ENCODE measurements at places on chromosomes 4 and X.

GRCh38 chr4:34629451-34629850, 1614.9 kb downstream of the ARAP2 start:
- no peak for DNase-seq

DNA sequence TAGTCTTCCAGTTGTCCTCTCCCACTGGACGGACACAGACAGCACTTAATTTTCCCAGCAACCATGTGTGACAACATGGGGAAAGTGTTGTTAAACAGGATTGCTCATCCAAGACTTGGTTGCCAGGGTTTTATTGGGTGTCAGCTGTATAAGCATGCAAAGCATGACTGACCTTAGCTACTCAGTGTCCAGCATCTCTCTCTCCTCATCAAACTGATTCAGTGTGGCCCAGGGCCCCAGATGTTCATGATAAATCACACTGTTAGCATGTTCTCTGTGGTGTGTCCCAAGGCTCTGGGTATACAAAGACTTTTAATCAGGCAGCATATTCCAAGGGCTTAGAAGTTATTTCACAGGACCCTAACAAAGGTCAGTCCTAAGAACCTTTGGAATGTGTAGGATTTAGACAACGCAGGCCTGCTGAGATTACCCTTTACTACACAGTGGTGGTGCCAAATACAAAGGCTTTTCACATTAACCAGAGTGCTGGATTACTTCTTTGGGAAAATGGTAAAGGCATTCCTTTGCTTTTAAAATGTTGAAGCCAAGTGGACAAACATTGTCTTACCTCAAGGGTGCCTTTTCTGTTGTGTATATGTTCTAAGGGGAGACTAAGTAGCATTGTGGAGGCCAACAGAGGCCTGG, 213.3 kb downstream of the GLUD2 start:
- DNase-seq: no peak

DNA sequence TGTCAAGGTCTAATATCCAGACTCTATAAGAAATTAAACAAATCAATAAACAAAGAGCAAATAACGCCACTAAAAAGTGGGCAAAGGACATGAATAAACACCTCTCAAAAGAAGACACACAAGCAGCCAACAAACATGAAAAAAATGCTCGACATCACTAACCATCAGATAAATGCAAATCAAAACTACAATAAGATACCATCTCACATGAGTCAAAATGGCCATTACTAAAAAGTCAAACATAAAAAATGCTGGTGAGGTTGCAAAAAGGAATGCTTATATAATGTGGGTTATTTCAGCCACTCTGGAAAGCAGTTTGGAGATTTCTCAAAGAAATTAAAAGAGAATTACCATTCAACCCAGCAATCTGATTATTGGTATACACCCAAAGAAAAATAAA, 481.1 kb downstream of the STPG2 start:
- DNase-seq: no peak

DNA sequence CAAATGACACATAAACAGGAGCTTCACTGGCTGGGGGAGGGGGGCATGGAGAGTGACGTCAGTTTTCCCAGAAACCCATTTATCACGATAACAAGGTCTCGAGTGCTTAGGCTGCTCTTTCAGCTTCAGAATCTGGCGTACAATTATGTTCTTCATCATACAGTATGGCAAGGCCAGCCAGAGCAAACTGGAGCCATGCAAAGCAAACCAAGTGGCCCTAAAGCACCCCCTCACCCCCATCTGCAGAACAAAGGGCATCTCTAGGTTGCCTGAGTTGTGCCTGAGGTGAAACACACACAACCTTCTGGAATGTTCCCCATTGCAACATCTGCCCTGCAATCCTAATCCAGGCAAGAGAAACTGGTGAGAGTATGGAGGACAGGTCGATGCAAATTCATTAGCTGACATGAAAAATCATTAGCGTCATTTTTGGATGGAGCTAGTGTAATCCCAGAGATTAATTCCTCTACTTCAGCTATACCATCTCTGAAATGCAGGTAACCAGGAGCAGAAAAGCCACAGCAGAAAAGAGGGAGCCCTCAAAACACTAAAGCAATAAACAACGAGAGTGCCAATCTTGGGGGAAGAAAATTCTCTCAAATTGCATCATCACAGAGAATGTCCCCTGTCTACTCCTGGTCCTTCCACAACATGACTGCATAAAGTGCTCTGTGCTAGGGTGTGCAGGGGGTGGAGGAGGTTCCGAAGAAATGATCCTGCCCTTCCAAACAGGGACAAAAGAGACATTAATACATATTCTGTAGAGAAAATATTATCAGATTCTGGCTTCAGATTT, 1.8 kb downstream of the SEPTIN6 start:
- DNase-seq: peak; percentile 20

DNA sequence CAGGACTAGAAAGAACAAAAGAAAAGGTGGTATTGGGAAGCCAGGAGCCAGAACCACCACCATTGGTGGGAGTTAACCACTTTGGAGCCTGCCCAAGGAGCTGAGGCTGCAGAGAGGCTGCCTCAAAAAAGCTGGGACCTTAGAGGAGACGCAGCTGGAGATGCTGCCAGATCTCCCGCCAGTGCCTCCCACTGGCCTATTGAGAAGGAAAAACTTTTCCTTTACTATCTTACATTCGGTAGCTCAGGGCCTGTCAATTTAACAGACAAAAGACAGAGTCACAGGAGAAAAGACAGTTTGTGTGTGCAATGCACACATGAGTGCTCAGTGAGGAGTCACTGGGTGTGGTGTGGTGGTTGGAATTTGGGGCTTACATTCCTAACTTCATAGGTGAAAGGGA, 52.4 kb upstream of the HPSE start:
- DNase-seq: no peak

DNA sequence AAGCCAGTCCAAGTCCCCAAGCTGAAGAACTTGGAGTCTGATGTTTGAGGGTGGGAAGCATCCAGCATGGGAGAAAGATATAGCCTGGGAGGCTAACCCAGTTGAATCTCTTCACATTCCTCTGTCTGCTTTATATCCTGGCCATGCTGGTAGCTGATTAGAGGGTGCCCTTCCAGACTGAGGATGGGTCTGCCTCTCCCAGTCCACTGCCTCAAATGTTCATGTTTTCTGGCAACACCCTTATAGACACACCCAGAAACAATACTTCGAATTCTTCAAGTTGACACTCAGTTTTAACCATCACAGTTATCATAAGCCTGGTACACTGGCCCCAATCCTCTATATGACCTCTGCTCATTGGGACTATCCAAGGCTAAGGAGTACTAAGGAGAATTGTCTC, 124.1 kb upstream of the WDR1 start:
- no peak for DNase-seq

GRCh38 chr4:150982557-150983233, 32.4 kb downstream of the LRBA start:
- no peak for DNase-seq

DNA sequence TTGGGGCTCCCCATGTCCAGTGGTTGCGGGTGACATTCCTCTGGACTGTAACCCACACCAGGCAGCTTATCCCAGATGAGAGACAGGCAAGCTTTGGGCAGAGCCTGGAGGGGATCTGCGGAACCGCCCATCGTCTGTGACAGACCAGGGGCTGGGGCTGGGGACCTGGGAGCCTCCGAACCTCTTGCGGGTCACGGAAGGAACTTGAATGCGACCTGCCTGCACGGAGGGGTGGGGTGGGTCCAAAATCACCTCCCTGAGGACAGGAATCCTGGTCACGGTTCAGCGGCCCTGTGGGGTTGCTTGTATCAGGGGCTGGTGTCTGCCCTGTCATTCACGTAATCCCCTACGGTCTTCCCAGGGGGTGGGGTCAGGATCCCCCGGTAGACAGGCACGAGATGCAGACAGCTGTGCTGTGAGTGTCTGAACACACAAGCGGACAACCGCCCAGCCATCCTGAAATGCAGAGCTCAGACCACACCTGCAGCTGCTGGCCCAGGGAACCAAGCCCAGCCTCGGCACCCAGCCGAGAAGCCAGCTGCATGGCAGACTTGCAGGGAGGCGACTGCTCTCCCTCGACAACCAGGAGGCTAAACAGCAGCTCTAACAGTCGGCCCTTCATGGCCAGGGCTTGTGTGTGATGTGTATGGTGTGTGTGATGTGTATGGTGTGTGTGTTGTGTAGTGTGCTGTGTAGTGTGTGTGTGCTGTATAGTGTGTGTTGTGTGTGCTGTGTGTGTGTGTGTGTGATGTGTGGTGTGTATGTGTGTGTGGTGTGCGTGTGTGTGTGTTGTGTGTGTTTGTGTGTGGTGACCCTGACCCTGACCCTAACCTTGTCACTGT, 105.9 kb upstream of the ADRA2C start:
- no peak for DNase-seq

GRCh38 chrX:21955403-21956189, 15.1 kb downstream of the SMS start:
- DNase-seq: no peak

- DNase-seq: peak; percentile 52
These were observed 43.5 kb upstream of the SERTM2 start for GRCh38 chrX:111467896-111468295.

GRCh38 chrX:49850028-49850427, 20.9 kb downstream of the PAGE4 start:
- no peak for DNase-seq

DNA sequence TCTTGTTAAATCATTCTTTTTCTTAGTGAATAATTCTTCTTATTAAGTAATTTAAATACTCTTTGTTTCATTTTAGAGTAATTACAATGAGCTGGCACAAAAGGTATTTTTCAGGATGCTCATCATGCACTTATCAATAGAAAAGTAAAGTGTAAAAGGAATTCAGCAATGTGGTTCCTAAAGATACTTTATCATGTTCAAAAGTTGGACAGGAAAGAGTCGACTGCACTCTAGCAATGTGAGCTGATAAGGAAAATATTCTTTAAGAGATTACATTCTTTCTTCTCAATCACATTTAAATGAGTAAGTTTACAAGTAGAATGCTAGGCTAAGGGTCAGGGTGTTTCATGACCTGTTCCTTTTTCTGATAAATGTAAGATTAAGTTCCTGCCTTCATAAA, 609.5 kb upstream of the FAM241A start:
- DNase-seq: no peak

DNA sequence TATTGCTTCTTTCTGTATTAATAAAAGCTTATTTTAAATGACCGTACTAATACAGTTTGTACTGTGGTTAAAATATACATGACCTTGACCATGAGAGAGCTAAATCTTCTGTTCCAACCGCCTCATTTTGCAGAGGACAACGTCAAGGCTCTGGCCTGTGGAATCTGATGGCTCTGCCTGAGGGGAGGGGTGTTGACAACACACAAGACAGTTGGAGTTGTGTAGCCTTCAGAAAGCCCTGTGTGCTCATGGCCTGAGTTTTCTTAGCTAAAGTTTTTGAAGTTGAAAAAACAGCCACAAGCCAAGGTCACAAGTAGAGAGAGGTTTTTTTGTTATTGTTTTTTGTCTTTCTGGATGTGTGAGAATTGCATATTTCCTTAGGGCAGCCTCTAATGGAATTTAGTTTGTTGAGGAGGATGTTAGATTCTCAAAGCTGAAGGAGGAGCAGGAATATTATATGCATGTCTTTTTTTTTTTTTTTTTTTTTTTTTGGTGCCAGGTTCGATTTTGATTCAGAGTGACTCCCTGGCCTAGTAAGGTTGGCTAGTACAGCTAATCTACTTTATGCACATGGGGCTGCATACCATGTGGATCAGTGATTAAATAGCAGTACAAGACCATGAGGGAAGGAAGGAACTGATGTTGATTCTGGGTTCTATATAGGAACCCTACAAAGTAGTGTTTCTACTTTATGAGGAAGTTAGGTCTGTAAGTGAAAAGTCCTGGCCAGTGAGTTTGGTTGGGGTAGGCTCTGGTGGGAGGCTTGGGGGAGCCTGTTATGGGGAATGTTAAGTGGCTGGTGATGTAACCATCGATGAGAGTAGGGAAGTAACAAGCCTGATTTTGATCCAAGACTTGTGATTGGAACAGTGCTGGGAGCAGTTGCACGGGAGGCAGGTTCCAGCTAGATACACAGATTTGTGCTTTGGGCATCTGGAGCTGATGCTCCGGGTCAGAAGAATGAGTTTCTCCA, 20.3 kb downstream of the SMS start:
- no peak for DNase-seq

- DNase-seq: no peak
These were observed 56.2 kb upstream of the TMEM33 start for GRCh38 chr4:41878991-41879491.

DNA sequence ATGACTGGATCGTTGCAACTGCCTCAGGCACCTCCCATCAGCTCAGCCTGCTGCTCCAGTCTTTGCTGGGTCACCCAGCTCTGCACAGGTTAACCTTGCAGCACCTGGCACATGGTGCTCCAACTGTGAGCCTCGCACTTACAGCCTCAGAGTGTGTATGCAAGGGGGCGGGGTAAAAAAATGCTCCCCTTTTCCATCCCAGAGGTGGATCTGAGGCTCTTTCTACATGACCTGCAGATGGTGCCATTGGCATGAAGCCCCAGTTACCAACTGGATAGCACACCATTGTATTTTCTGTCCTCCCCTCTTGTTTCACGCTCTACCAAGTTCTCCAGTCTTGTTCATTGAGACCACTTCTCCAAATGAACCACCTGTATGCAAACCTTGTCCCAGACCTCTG, 46.2 kb upstream of the TRPC3 start:
- no peak for DNase-seq

DNA sequence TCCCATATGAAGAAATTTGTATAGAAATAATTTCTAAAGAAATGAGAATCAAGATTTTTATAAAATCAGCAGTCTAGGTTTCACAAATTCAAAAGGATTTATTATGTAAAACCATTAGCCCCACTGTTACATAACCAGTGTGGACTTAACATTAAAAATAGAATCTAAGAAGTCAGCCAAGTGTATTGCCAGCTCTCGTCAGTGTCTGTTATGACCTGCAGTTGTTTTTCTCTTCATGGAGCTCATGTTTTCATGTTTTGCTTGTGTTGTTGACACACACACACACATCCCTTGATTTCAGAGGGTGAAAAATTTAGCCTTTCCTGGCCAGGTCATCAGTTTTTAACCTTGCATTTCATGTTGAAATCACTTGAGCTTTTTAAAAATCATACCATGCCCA, 39.5 kb downstream of the USP38 start:
- DNase-seq: no peak

GRCh38 chr4:105191621-105192210, 45.0 kb downstream of the TET2 start:
- DNase-seq: peak; percentile 13

- DNase-seq: no peak
These were observed 221.7 kb downstream of the APBB2 start for GRCh38 chr4:40992472-40993295.

DNA sequence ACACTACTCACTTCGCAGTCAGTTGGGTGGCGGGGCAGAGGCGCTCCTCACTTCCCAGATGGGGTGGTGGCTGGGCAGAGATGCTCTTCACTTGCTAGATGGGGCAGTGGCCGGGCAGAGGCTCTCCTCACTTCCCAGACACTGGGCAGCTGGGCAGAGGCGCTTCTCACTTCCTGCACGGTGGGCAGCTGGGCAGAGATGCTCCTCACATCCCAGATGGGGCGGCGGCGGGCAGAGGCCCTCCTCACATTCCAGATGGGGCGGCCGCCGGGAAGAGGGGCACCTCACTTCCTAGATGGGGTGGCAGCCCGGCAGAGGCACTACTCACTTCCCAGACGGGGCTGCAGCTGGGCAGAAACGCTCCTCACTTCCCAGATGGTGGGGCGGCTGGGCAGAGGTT, 199.8 kb downstream of the RTL9 start:
- no peak for DNase-seq

GRCh38 chr4:84482564-84483563, 16.2 kb downstream of the NKX6-1 start:
- DNase-seq: no peak

- no peak for DNase-seq
These were observed 39.8 kb downstream of the CXCL1 start for GRCh38 chr4:73908965-73909364.
